ENCODE measurements at places on chromosomes 11 and 22.

- peaks cover 5% of the 10 kb centered on the region for H3K36me3 ChIP-seq
- no peak within 1 kb of the TSS for H3K27ac ChIP-seq
- H3K4me3 ChIP-seq, result no peak within 1 kb of the TSS
- DNase-seq, result no peak
- H3K27me3 ChIP-seq, result no peaks in the 10 kb centered on the region
Measured at GRCh38 chr11:57751676-57752253, at the start of gene BTBD18. Gene BTBD18, minus strand, starts transcription at chr11:57751819. Its CDS starts 631 bp downstream, at chr11:57751188.

- peaks cover 90% of the 10 kb centered on the region for H3K36me3 ChIP-seq
- no peak for DNase-seq
- peaks cover 20% of the 10 kb centered on the region for H3K4me1 ChIP-seq
- no peak overlapping the region for H3K27ac ChIP-seq
Measured at GRCh38 chr11:67497656-67498291, 7.4 kb downstream of the PITPNM1 start.

GRCh38 chr11:88814076-88814475 is 251.7 kb downstream of the GRM5 start:
- H3K4me1 ChIP-seq, result no peaks in the 10 kb centered on the region
- H3K27ac ChIP-seq, result no peak overlapping the region
- H3K36me3 ChIP-seq, result no peaks in the 10 kb centered on the region
- H3K27me3 ChIP-seq, result no peaks in the 10 kb centered on the region
- no peak for DNase-seq
- no peak overlapping the region for H3K4me3 ChIP-seq

DNA sequence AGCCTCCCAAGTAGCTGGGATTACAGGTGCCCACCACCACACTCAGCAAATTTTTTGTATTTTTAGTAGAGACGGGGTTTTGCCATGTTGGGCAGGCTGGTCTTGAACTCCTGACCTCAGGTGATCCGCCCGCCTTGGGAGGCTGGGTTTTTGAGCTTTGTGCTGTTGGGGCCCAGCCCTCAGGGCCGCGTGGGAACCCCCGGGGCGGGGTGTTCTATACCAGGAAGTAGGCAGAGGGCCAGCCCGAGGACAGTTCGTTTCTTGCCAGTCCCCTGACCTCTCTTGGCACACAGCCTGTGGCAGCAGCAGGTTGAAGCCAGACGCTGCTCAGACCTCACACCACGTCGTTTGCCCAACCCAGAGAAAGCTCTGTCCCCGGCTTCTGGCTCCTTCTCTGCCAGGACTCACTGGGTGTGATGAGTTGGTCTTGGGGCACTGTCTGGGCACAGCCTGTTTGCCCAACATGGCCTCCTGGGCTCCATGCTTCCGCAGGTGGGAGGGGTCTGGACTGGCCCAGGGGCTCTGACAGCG is 24.9 kb upstream of the CHKA start:
- no peak overlapping the region for H3K27ac ChIP-seq
- no peaks in the 10 kb centered on the region for H3K36me3 ChIP-seq
- H3K4me1 ChIP-seq, result peaks cover 17% of the 10 kb centered on the region
- DNase-seq, result no peak
- H3K4me3 ChIP-seq, result no peak overlapping the region
- H3K27me3 ChIP-seq, result no peaks in the 10 kb centered on the region

DNA sequence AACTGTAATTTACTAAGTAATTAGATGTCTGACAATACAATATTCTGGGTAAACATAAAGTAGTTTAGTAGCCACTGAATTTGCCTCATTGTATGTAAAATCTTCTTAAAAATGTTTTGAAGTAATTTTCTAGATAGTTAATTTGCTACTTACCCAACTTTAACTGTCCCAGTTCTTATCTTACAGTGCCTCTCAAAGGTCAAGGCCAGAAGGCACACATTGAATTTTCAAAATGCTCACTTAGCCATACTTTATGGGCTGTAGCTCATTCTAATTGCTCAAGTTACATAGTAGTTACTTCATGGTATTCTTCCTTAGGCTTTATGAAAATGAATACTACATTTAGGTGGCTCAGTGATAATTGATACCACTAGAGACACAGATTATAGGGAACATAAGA is 666.6 kb downstream of the CNTN5 start:
- no peaks in the 10 kb centered on the region for H3K4me1 ChIP-seq
- DNase-seq, result no peak
- H3K27me3 ChIP-seq, result no peaks in the 10 kb centered on the region
- no peak overlapping the region for H3K4me3 ChIP-seq
- no peak overlapping the region for H3K27ac ChIP-seq

- no peaks in the 10 kb centered on the region for H3K36me3 ChIP-seq
- no peak overlapping the region for H3K27ac ChIP-seq
- no peak for DNase-seq
- H3K4me1 ChIP-seq, result no peaks in the 10 kb centered on the region
- H3K4me3 ChIP-seq, result no peak overlapping the region
- H3K27me3 ChIP-seq, result no peaks in the 10 kb centered on the region
Measured at GRCh38 chr11:69486773-69487291, 5.4 kb downstream of the LINC01488 start.

DNA sequence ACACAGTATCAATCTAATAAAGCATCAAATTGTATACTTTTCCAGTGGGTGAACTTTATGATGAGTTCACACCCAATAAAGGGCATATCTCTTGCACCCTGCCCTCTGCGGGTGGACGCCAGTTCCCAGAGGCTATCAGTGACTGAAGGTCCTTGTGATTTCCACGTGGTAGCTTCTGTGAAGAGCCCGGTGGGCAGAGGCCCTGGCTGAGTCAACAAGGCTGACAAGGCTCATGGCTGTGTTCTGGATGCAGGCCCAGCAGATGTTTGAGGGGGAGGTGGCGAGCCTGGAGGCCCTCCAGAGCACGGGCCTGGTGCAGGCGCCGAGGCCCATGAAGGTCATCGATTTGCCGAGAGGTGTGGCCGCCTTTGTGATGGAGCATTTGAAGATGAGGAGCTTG is 71.4 kb downstream of the PIWIL3 start:
- peaks cover 4% of the 10 kb centered on the region for H3K27me3 ChIP-seq
- H3K4me1 ChIP-seq, result no peaks in the 10 kb centered on the region
- H3K36me3 ChIP-seq, result no peaks in the 10 kb centered on the region
- DNase-seq, result no peak

GRCh38 chr11:118051611-118052461 is 25.0 kb upstream of the TMPRSS4 start:
- no peaks in the 10 kb centered on the region for H3K36me3 ChIP-seq
- H3K4me1 ChIP-seq, result peaks cover 66% of the 10 kb centered on the region
- H3K4me3 ChIP-seq, result no peak overlapping the region
- peak overlapping the region; percentile 68 for H3K27ac ChIP-seq

GRCh38 chr11:122173587-122173986 is 57.6 kb upstream of the BLID start:
- H3K27ac ChIP-seq, result no peak overlapping the region
- no peaks in the 10 kb centered on the region for H3K27me3 ChIP-seq
- no peak for DNase-seq
- no peaks in the 10 kb centered on the region for H3K36me3 ChIP-seq
- no peak overlapping the region for H3K4me3 ChIP-seq

DNA sequence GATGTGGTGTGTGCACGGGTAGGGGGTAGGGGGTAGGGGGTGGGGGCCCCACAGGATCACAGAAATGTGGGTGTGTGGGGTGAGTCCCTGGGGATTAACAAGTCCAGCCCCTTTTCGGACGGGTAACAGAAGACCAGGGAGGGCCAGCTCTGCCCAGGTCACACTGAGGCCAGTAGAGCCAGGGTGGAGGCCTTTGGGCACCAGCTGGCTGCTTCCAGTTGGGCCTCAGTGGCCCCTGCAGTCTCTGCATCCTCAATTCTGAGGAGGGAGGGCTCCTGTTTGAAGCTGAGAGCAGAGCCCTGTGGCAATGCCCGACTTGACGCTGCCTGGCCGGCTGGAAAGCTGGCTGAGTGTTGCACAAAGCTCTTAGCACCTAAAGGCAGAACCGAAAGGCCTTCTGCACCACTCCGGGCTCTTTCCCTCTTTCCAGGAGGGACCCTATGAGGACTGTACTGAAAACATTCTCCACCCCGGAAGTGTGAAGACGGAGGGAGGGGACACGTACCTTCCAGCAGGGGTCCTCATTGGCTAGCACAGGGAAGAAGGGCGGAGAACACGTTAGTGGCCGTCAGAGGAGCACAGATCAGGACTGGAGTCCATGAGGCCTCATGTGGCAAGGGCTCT is 120.4 kb downstream of the PHF21B start:
- no peak overlapping the region for H3K4me3 ChIP-seq
- no peak for DNase-seq
- H3K27ac ChIP-seq, result no peak overlapping the region
- no peaks in the 10 kb centered on the region for H3K36me3 ChIP-seq

GRCh38 chr22:25120093-25120561 is 79.5 kb upstream of the CRYBB3 start:
- H3K36me3 ChIP-seq, result no peaks in the 10 kb centered on the region
- H3K27ac ChIP-seq, result no peak overlapping the region
- no peaks in the 10 kb centered on the region for H3K27me3 ChIP-seq
- no peaks in the 10 kb centered on the region for H3K4me1 ChIP-seq
- H3K4me3 ChIP-seq, result no peak overlapping the region

DNA sequence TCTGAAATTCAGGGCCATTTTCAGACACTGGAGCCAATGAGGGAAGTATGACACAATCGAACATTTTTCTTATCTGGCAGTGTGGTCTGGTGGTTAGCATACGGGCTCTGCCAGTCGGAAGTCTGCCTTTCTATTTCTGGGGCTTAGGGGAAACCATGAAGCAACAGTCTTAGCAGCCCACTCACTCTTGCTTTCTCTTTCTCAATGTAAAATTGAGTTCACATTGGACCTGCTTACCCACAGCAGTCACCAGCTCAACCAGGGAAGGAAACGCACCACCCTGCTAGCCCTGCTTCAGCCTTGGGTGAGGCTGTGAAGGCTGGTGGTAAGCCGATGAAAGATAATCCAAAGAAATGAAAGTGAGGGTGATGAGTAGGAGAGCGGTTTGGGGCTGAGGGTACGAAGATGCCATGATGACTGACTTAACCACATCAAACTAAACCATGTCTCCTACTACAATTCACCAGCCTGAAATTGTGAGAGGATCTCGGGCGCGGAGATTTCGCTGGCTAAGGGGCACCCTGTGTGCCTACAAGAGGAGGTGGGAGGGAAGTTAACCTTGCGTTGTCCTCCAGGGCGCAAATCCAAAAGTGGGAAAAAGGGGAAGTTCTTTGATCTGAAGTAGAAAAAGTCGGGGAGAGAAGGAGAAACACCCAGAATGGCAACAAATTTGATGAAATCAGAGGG is 2.0 kb upstream of the LMO2 start:
- peak; percentile 38 for DNase-seq
- H3K27me3 ChIP-seq, result peaks cover 25% of the 10 kb centered on the region
- H3K4me1 ChIP-seq, result peaks cover 37% of the 10 kb centered on the region
- peak overlapping the region; percentile 39 for H3K4me3 ChIP-seq
- H3K36me3 ChIP-seq, result no peaks in the 10 kb centered on the region

GRCh38 chr22:26534874-26535602 is 22.8 kb upstream of the TFIP11 start:
- H3K36me3 ChIP-seq, result peaks cover 71% of the 10 kb centered on the region
- H3K4me3 ChIP-seq, result no peak overlapping the region
- DNase-seq, result no peak
- no peaks in the 10 kb centered on the region for H3K4me1 ChIP-seq
- H3K27ac ChIP-seq, result no peak overlapping the region

DNA sequence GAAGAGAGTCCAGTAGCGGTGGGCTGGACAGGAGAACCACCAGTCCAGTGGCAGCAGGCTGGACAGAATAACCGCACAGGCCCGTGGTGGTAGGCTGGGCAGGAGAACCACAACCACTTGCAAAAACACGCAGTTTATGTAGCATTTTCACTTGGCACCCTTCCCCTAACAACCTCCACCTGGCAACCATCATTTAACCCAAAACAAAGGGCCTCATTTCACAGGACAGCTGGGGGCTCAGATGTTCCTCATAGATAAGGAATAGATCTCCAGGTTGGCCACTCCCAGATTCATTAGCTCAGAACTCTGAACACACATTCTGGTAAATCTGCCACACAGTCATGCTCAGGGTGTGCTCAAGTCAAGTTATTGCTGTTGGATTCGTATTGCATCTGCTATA is 41.2 kb downstream of the SYTL2 start:
- H3K27ac ChIP-seq, result no peak overlapping the region
- DNase-seq, result no peak
- no peaks in the 10 kb centered on the region for H3K36me3 ChIP-seq
- H3K4me1 ChIP-seq, result peaks cover 6% of the 10 kb centered on the region

GRCh38 chr11:2223153-2223794 is 47.1 kb downstream of the ASCL2 start:
- no peak overlapping the region for H3K27ac ChIP-seq
- no peaks in the 10 kb centered on the region for H3K36me3 ChIP-seq
- peaks cover 8% of the 10 kb centered on the region for H3K27me3 ChIP-seq
- H3K4me3 ChIP-seq, result no peak overlapping the region

GRCh38 chr22:46293577-46294260 is 3.0 kb upstream of the GTSE1 start:
- no peaks in the 10 kb centered on the region for H3K27me3 ChIP-seq
- no peak for DNase-seq
- H3K4me3 ChIP-seq, result no peak overlapping the region
- H3K27ac ChIP-seq, result no peak overlapping the region

GRCh38 chr11:69700278-69701140 is 3.3 kb downstream of the FGF19 start:
- no peak overlapping the region for H3K27ac ChIP-seq
- H3K36me3 ChIP-seq, result no peaks in the 10 kb centered on the region
- H3K4me3 ChIP-seq, result no peak overlapping the region
- DNase-seq, result no peak

DNA sequence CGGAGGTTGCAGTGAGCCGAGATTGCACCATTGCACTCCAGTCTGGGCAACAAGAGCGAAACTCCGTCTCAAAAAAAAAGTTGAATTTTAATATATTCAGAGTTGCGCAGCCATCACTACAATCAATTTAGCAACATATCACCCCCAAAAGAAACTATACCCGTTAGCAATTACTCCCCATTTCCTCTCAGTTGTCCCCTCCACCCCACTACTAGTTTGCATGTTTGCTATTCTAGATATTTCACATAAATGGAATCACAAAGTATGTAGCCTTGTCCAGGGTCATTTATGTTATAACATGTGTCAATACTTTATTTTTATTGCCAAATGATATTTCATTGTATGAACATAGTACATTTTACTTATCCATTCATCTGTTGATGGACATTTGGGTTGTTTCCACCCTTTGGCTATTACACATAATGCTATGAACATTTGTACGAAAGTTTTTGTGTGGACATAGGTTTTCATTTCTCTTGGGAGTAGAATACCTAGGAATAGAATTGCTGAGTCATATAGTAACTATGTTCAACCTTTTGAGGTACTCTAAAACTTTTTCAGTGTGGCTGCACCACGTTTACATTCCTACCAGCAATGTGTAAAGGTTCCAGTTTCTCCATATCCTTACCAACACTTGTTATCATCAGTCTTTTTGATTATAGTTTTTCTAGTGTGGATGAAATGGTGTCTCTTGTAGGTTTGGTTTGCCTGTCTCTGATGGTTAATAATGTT is 2.2 kb downstream of the ZNF143 start:
- no peak overlapping the region for H3K27ac ChIP-seq
- DNase-seq, result no peak
- H3K4me3 ChIP-seq, result no peak overlapping the region
- peaks cover 29% of the 10 kb centered on the region for H3K4me1 ChIP-seq
- peaks cover 7% of the 10 kb centered on the region for H3K36me3 ChIP-seq
- H3K27me3 ChIP-seq, result no peaks in the 10 kb centered on the region

GRCh38 chr11:73995247-73995646 is 12.6 kb upstream of the UCP2 start:
- H3K27me3 ChIP-seq, result no peaks in the 10 kb centered on the region
- H3K27ac ChIP-seq, result peak overlapping the region; percentile 92
- no peaks in the 10 kb centered on the region for H3K36me3 ChIP-seq
- peak overlapping the region; percentile 35 for H3K4me3 ChIP-seq
- H3K4me1 ChIP-seq, result peaks cover 54% of the 10 kb centered on the region

- H3K4me1 ChIP-seq, result peaks cover 64% of the 10 kb centered on the region
- peak; percentile 43 for DNase-seq
- peak overlapping the region; percentile 63 for H3K27ac ChIP-seq
- peak overlapping the region; percentile 50 for H3K4me3 ChIP-seq
- no peaks in the 10 kb centered on the region for H3K36me3 ChIP-seq
- no peaks in the 10 kb centered on the region for H3K27me3 ChIP-seq
Measured at GRCh38 chr11:12195768-12196167, 85.4 kb downstream of the MICAL2 start.

Measured in CD4-positive, alpha-beta T cell (primary cell).